ENCODE measurements at places on chromosomes 16 and 17. TPM values are rescaled to one million over a fixed set of nuclear protein-coding genes. Genes with fewer than 3 reads are reported as not detected.

The ITGAX gene
- 1.1 TPM for total RNA-seq

The TMEM238L gene
- total RNA-seq, result not detected

The DOC2A gene
- total RNA-seq, result 0.49 TPM

The ACSM5 gene
- not detected for total RNA-seq

The MT1X gene
- 29.9 TPM for total RNA-seq

The CMTM1 gene
- 2.9 TPM for total RNA-seq
